ENCODE measurements at places on chromosomes 3 and 15.

DNA sequence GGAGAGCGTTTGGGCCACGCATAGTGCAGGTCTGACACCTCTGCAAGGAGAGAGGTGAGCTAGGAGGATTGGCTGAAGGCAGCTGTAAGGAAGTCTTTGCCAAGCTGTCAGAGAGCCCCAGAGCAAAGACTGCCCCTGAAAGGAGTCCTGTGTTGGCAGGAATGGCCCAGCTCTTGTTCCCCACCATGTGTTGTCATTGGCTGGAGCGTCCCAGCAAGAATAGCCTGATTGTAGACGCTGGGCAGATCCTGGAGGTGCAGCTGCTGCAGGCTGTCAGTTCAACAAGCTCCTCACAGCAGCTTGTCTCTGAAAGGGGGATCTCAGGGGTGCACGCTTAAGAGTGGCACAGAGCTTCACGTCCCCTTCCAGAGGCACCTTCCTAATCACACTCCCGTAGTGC is 237.6 kb downstream of the FEZF2 start:
- no peak for DNase-seq

- no peak for DNase-seq
Observed at GRCh38 chr3:69838217-69838616, 99.0 kb downstream of the MITF start.

DNA sequence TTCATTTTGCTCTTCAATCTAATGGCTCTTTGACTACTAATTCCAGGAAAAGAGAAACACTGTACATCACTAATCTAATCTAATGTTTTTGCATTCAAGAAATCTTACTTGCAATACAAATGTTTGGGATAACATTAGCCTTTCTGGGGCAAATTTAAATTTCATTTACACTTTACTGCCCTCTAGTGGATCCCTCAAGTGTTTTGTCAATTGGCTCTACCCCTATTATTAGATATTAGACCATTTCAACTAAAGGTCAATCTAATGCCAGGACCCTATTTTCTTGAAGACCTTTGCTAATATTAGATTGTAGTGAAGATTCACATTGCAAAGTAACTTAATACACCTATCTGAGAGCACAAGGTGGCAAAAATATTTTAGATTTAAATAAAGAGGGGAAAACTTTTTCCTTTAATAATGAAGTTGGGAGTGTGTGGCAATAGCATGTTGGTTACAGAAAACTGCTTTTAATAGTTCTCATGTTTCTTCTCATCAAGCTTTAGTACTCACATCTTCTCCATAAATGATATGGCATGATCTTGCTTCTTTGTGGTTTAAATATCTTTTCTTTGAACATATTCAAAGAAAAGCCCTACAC is 5.0 kb downstream of the C2CD4A start:
- DNase-seq: peak; percentile 4

DNA sequence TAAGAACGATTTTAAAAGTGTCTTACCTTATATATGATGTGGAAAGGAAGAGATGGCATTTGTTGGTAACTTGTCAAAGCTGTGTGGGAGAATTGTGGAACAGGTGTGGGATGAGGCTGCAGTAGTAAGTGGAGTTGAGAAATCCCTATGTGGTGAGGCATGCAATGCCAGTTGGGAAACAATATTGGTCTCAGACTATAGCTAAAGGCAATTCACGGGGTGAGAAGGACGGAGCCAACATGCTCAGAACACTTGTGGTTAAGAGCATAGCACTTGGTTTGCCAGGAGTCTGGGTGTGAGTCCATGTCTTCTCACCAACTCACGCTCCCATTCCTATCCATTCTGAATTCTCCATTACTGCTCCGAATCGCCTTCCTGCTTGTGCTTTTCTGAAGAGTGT is 615.6 kb upstream of the ADAMTS9 start:
- no peak for DNase-seq

DNA sequence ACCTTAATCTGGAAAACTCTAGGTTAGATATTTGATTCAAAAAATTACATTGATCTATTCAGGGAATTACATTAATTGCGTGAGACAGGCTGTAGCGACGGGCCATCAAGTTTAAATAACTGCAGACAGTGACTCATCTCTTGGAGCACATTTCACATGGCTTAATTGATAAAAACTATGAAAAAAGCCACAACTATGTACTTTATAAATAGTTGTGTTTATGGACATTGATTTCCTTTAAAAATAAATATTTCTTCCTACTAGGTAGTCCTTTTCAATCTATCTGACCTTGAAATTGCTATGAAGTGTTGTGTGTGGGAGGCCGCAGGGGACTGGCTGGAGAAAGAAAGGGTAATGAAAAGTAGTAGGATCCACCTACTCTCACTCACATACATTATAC is 157.8 kb downstream of the IL1RAP start:
- no peak for DNase-seq

- peak; percentile 95 for DNase-seq
Observed at GRCh38 chr3:190120269-190121060, at the start of gene P3H2. Gene P3H2 (minus strand): TSS chr3:190120897. CDS start chr3:190120731, 166 bp downstream.

DNA sequence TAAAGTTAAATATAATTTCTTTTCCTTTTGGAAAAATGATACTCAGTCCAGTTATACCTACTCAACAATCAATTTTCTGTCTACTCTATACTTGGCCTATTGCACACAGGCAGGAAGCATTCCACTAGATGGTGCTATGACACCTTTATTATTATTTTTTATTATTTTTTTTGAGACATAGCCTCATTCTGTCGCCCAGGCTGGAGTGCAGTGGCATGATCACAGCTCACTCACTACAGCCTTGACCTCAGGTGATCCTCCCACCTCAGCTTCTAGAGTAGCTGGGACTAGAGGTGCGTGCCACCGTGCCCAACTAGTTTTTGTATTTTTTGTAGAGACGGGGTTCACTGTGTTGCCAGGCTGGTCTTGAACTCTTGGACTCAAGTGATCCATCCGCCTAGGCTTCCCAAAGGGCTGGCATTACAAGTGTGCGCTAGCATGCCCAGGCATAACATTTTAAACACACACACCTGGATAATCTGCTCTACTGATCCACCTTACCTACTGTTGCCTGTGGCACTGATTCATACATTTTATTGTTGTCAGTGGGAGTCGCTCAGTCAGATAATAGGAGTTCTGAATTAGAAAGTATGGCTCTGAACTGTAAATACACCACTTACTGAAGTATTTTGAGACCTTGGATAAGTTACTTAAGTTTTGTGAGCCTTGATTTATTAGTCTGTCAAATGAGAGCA is 56.2 kb downstream of the EIF3J start:
- DNase-seq: no peak

GRCh38 chr3:120425572-120426250 is 25.1 kb downstream of the FSTL1 start:
- DNase-seq: no peak

DNA sequence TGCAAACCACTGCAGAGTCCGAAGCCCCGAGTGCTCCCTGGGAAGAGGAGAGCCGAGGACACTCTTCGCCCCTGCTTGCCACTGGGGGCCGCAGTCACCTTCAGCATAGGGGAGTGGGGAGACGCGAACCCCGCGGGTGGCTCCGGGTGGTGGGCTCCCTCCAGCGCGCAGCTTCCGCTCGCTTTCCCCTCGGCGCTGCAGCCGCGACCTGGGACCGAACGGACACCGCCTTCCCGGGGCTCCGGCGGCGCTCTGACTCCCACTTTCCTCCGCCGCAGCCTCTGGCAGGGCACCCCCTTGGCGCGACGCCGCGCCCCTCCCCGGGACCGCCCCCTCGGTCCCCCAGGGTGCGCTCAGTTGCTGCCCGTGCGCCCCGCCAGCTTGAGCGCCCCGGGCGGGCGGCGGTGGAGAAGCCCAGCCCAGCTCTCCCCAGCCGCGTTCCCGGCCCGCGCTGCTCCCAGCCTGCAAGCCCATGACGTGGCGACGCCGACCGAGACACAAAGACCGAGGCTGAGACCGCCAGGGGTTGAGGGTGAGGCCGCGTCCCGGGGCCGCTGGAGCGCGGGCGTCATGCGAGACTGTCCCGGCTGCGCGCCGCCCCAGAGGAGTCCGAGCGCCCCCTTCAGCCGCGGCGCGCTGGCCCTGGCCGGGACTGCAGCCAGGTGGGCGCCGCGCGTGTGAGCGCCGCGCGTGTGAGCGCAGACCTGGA is at the start of gene MINAR1:
Gene MINAR1 (plus strand): TSS at position 701 of the 709 bp plus-strand sequence. CDS start 23,812 bp downstream, outside the sequence.
- peak; percentile 67 for DNase-seq

GRCh38 chr3:142890592-142890991 is 1.7 kb upstream of the PCOLCE2 start:
- no peak for DNase-seq

GRCh38 chr3:14265246-14265962 is 86.8 kb downstream of the LSM3 start:
- DNase-seq: peak; percentile 62

GRCh38 chr15:81182031-81182755 is 14.5 kb upstream of the IL16 start:
- no peak for DNase-seq

Measured in NCI-H146 (cell line).